AG04450 (cell line): ENCODE measurements at places on chromosomes 11 and 22.

DNA sequence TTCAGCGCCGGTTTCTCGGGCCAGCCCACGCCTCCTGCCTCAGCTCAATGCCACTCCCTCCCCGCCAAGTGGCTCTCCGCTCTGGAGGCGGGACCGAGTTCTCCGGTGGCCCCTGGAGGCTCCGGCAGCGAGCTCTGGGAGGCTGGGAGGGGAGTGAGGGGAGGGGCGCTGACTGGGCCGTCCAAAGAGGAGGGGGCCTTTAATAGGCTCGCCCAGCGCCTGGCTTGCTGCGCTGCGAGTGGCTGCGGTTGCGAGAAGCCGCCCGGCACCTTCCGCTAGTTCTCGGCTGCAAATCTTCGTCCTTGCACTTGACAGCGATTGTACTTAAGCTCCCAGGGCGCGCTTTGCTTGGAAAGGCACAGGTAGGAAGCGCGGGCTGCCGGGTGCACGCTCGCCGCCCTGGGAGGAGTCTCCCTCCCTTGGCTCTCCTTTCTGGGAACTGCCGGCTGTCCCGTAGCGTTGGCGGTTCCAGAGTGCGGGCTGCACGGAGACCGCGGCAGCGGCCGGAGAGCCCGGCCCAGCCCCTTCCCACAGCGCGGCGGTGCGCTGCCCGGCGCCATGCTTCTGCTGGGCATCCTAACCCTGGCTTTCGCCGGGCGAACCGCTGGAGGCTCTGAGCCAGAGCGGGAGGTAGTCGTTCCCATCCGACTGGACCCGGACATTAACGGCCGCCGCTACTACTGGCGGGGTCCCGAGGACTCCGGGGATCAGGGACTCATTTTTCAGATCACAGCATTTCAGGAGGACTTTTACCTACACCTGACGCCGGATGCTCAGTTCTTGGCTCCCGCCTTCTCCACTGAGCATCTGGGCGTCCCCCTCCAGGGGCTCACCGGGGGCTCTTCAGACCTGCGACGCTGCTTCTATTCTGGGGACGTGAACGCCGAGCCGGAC, at the start of gene ADAMTS15:
Gene ADAMTS15, plus strand, starts transcription at position 230 of the 894 bp plus-strand sequence. Its CDS starts 329 bp downstream, at position 559.
- no peak for DNase-seq

DNA sequence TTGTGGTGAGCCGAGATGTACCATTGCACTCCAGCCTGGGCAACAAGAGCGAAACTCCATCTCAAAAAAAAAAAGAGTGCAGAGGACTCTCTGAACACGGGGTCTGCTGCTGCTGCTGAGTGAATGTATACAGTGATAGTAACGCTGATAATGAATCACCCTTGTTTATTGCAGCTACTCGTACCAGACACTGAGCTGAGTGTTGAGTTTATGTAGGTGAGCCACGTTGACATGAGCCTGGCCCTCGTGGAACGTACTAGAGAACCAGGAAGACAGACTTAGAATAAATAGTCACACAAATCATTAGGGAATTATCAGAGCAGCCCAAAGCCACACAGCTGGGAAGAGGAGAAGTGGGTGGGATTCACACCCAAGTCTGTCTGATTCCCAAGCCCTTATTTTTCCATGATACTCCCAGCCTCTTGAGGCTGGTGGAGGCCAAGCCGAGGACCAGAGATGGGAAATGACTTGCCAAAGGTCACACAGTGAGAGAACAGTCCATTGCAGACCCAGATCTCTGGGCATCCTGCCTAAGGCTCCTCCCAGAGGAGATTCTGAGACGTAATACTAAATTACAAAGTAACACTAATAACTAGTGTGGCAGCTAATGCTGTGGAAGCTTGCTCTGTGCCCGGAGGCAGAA, 34.8 kb downstream of the MB start:
- no peak for DNase-seq

GRCh38 chr22:24841261-24841660, 35.2 kb downstream of the SGSM1 start:
- DNase-seq, result no peak

GRCh38 chr11:124150684-124151083, 32.5 kb upstream of the OR10D3 start:
- no peak for DNase-seq

DNA sequence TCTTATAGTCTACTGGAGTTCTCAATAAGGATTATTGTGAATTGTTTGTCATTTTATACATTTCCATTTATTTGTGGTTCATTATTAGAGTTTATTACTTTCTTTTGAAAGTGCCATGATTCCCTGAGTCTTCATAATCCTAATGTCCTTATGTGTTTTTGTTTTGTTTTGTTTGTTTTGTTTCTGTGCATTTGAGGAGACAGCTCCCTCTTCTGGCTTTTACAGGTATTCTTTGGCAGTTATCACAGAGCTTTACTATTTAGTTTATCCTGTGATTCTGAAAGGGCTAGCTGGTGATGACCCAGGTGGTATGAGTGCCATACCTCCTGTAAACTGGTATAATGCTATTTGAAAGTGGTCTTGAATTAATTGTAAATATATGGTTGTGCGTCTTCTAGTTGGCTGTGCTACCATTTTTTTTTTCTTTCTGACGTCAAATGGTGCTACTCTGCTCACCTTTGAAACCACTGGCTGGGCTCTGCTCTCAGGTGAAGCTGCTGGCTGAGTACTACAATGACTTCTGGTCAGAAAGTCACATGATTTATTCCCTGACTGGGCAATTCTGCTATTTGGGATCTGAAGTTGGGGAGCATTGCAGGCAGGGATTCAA, 751.2 kb downstream of the JRKL start:
- no peak for DNase-seq

GRCh38 chr22:40236131-40236665, 58.5 kb downstream of the TNRC6B start:
- DNase-seq, result no peak

DNA sequence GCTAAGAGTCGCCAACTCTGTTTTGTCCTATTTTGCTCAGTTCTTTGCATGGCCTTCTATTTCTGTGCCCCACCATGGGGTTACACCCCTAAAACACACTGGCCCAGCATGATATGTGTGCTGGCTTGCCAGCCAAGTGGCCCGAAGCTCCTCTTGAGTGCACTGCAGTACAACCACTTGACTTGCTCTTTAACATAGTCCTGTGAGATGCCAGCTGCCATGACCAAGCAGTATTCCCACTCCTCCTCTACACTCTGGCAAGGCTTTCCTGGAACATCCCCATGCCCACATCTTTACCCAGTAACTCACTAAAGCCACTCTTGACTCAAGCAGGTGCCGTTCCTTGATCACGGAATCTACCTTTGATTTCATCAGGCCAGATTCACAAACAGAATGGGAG, 102.9 kb upstream of the GAL start:
- no peak for DNase-seq

GRCh38 chr22:37197451-37198257, 9.6 kb upstream of the C1QTNF6 start:
- DNase-seq, result no peak

DNA sequence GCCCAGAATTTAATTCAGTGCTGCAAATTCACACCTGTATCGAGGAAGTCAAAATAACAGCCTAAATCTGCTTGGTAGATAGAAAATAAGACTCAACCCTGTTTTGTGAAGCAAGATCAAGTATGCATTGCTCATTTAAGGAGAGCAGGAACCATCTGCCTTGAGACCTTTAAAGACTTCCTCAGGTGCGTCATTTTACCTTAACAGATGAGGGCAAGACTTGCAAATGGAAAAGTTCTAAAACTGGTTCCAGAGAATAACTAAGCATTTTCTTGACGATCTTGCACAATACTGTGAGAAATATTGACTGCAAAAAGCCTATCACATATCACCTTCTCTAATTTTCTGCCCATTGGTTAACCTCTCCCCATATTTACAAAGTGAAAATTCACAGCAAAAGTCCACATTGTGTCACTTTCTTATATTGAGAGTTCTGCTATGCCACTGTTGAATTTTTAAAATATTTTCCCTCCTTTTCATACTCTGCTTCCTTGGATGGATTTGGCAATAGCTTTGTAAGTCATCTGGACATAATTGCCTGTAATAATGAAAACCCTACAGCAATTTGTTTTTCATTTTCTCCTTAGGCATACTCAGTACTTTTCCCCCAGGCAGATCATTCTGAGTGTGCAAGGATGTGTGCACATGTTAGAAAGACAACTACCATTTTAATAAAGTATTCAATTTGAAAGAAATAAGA, 234.2 kb downstream of the AASDHPPT start:
- no peak for DNase-seq

DNA sequence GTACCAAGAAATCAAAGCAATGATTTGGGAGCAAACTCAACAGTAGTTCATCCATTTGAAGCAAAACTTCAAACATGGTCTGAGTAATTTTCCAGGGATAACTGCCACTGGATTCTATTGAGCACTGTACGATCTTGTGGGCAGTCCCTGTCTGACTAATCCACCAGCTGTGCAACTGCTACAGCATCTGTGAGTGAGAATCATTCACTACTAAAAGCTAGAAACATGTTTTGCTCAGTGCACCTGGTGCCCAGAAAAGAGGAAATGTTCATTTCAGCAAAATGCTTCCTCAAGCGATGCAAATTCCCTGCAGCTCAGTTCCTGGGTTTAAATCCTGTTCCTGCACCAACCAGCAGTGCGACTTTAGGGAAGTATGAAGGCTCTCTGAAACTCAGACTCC, 1077.9 kb downstream of the DLG2 start:
- no peak for DNase-seq

DNA sequence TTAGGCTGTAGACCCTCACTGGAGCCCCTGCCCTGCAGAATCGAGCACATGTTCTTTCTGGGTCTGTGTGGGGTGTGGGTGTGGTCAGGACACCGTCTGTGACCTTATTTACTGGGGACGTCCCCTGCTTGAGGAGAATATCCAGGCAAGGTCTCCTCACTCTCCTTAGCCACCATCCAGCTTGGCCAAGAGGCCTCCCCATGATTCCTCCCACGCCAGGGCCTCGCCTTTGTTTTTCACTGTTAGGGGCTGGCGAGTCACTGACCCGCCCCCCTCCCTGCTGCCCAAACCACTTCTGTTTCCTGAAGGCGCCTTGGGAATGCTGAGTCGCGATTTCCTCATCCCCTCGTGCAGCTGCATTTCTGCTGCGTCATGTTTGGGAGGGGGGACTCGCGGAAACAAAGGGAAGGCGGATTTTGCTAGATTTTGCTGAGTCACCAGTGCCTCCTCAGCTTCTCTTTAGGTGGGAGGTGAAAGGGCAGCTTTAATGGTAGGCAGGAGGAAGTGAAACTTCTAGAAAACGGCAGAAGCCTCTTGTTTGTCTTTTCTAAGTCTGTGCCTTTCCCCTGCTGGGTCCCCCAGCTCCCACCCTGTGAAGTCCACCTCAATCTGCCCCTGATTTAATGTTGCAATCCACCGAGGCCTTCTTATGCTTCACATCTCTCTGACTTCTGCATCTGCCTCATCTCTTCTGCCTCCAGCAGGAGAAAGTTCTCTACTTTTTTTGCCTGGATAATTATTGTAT, 4.0 kb upstream of the HMOX1 start:
- peak; percentile 97 for DNase-seq

- DNase-seq, result no peak
Observed at GRCh38 chr22:25030636-25031035, 78.1 kb downstream of the KIAA1671 start.

DNA sequence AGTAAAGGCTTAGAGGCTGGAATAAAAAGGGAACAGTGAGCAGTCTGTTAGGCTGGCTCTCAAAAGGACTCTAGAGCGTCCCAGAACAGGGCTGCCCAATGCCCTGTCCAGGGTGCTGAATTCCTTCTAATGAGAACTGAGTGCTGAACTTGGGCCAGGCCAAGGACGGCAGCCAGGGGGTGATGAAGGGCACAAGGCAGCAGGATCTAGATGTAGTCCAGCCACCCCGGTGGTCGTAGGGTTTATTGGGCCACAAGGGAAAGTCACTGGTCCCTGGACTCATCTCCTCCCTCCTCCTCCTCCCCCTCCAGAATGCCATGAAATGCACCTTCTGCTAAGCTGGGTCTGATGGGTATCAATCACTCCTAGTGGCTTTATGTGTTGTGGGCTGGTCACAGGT, 19.2 kb downstream of the NPTXR start:
- peak; percentile 38 for DNase-seq

DNA sequence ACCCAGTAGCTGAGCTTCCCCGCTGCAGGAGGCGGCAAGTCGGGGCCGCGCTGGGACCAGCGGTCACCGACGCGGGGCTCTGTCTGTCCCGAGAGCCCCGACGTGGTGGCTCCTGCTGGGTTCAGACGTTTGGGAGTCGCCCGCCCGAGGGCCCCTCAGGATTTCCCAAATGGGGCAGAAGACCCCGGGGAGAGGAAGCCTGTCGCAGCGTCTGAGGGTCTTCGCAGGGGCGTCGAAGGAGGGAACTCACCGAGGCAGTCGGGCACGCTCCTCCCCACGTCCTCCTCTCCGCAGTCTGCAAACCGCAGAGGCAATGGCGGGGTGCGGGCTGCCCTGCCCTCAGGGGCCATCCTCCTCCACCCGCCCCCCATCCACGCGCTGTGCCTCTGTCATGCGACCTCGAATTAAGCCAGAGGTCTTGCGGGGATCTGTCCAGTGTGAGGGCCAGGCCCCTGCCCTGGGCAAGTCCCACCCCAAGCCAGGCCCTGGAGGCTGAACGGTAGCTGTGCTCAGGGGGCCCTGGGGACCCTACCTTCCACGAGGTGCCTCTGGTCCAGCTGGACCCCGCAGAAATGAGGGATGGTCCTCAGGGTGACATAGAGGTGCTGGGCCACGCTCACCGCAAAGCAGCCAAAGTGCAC, 12.5 kb downstream of the IL17REL start:
- no peak for DNase-seq

- DNase-seq, result no peak
Observed at GRCh38 chr11:46009647-46010046, 87.2 kb downstream of the LARGE2 start.

GRCh38 chr11:20087118-20087521, 73.2 kb downstream of the DBX1 start:
- no peak for DNase-seq

DNA sequence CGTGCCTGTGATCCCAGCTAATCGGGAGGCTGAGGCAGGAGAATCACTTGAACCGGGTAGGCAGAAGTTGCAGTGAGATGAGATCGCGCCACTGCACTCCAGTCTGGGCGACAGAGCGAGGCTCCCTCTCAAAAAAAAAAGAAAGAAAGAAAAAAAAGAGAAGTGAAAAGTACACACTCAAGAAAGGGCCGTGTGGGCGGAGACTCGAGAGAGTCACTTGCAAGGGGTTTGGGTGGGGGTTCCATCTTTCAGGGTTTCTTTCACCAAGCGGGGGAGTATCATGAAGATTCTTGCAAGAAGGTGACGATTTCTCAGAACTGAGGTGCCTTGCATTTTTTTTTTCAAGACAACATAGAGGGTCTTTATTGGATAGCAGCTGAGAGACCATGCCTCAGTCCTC, 4.0 kb upstream of the IFITM5 start:
- DNase-seq, result no peak

GRCh38 chr11:90468923-90469322, 246.1 kb upstream of the CHORDC1 start:
- DNase-seq, result no peak

DNA sequence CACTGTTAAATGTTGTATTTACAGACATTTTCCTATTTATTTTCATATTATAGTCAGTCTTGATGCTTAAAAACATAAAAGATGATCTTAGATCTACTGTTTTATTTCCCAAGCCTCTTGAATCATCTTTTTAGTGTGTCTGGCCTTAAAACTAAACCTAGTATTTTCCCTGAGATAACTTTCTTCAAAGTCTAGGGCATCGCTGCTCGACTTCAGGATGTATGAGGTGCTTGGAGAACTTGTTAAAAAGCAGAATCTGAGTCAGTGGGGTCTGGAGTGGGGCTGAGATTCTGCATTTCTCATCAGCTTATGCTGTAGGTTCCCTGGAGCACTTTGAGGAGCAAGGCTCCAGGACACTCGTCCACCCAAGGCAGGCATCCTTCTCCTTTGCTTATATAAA, 404.9 kb downstream of the TENM4 start:
- DNase-seq, result no peak

- DNase-seq, result no peak
Observed at GRCh38 chr22:24164243-24164642, 17.0 kb upstream of the SUSD2 start.
